ENCODE measurements at places on chromosomes 5 and 9.

- DNase-seq = no peak
These were observed 321.5 kb downstream of the NFIB start for GRCh38 chr9:13992138-13993088.

DNA sequence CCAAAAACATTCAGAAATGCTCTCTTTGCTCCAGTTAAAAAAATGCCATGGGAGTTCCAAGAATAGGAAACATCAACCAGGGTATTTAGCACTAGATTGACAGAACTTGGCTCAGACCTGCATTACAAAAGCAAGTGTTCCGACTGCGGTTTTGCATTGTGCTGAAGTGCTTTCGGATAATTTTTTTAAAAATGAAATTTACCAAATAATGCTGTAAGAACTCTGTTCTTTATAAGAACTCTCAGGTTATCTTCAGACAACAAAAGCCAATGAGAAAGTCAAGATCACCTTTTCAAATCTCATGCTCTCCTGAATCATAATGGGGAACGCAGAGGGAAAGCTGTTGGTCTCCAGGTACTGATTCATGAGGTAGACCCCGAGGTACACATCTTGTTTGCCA is 483 bp upstream of the PLPP6 start:
- DNase-seq = no peak

- DNase-seq = no peak
These were observed 70.6 kb downstream of the ALDH1A1 start for GRCh38 chr9:72882117-72882775.

- no peak for DNase-seq
These were observed 11.1 kb downstream of the SMU1 start for GRCh38 chr9:33065157-33066076.

GRCh38 chr9:86676396-86676795 is 270.9 kb downstream of the GAS1 start:
- DNase-seq = no peak

- no peak for DNase-seq
These were observed 261.9 kb downstream of the PBX3 start for GRCh38 chr9:126009047-126009446.

DNA sequence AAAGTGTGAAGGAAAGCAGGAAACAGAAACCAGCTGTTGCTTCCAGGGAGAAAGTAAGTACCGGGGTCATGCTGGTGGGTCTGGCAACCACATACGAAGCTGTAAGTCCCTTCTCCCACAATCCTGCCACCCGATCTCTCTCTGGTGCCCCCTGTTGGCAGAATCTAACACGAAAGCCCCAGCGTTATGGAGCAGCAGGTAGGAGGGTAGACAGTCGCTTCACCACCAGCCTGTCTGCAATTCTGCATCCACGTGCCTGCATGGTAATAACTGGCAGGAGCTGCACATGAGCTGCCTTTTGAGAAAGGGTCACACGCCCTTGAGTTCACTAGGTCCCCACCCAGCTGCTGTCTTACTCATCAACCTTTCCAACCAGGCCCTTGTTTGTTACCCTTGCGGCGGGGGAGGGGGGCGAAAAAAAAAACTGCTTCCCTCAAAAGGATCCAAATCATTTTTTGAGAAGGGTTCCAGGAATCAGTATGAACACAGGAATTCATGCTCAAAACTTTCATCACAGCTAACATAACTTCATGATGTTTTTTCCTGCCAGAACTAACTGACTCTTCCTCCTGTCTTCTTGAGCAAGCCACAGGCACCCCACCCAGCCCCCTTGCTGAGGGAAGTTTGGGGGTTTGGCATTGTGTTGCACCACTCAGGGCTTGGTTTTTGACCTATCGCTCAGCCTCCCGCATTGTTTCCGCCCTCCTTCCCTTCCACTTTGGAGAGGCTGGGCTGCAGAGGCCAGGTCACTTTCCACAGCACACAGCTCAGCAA is 19.6 kb upstream of the TMEM252 start:
- no peak for DNase-seq

DNA sequence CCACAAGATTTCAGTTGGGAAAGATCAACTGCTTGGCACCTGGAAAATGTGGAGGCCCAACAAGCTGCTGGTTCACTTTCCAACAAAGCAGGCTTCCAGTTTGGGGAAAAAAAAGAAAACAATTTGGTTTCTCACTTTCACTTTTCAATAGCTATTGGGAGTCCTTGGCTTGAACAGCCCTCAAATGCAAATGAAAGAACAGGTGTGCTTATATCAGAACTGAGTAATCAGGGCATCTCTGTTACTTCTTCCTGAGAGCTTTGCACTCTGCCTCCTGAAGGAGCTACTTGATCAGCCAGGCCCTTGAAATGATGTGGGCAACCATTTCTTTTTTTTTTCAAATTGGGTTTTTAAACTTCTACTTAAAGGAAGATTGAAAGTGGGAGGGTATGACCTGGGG is 73.5 kb downstream of the MFAP3 start:
- DNase-seq = no peak

DNA sequence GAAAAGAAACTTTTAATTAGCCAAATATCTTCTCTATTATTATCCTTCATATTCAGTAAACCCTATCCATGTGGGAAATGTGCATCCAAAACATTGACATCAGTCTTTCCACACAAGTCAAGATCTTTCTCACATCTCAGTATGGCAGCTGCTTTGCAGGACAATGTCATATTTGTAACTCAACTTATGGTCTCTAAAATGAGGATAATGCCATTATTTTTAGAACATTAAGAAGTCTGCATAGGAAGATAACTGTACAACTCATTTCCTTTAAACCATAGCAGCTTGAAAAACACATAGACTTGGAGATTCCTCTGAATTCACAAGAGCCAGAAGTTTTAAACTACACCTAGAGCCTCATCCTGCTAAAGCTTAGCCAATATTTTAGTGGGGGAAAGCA is 43.7 kb downstream of the MCTP1 start:
- no peak for DNase-seq

DNA sequence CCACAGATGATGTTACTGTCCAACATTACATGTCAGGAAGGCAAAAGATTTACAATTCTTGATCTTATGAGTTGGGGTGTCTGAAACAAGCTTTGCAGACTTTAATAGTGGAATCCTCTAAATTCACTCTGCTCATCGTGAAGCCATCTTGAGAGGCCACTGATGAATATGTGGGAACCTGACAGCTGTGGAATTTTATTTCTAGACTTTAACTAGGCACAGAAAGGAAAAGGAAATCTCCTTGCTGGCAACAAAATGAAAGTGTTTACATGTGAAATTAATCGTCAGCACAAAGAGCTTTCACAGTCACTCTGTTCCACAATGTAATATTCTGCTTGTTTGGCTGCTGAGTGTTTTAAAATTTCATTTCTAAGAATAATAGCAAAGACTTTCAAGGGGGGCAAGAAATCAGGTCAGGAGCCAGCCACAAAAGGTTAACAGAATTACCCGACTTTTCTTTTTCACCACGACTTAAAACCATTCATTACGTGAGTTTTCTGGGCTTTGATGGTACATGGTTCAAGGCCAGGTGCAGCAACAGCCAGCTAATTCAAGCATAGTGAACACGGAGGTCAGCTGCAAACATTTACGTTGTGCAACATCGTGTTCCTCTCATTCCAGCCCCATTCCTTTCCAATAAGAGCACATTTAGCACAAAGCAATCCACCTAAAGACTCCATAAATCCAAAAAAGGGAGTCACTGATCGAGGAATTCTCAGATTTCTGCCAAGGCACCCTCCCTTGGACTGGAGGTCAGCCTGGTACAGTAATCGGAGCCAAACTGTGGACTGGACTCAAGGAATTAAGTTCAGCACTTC is 14.6 kb downstream of the NREP start:
- no peak for DNase-seq

DNA sequence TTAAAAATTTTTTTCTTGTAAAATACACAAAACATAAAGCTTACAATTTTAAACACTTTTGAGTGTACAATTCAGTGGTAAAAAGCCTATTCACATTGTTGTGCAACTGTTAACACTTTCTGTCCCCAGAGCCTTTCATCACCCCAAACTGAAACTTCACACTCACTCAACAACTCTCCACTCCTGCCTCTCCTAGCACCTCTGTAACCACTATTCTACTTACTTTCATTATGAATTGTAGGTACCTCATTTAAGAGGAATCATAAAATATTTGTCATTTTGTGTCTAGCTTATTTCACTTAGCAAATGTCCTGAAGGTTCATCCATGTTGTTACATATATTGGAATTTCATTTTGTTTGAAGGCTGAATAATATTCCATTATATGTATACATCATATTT is 4.3 kb upstream of the ZNF510 start:
- DNase-seq = no peak

DNA sequence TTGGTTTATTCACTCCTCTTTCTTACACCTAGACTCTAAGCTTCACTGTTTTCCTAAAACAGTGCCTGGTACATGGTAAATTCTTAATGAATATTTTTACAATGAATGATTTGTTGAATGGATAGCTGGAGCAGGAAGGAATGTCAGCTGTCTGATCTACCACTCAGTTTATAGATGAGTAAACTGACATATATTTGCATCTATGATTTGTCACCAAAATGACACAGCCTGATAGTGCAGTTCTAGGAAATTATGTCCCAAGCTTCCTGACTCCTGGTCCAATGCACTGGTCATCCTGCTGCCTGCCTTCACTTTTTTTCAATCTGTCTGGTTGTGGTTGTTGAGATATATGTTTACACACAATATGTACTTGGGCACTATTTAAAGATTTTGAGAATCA is 651.7 kb upstream of the WWC1 start:
- no peak for DNase-seq

GRCh38 chr5:149550594-149551226 is 529 bp downstream of the CSNK1A1 start:
- no peak for DNase-seq

DNA sequence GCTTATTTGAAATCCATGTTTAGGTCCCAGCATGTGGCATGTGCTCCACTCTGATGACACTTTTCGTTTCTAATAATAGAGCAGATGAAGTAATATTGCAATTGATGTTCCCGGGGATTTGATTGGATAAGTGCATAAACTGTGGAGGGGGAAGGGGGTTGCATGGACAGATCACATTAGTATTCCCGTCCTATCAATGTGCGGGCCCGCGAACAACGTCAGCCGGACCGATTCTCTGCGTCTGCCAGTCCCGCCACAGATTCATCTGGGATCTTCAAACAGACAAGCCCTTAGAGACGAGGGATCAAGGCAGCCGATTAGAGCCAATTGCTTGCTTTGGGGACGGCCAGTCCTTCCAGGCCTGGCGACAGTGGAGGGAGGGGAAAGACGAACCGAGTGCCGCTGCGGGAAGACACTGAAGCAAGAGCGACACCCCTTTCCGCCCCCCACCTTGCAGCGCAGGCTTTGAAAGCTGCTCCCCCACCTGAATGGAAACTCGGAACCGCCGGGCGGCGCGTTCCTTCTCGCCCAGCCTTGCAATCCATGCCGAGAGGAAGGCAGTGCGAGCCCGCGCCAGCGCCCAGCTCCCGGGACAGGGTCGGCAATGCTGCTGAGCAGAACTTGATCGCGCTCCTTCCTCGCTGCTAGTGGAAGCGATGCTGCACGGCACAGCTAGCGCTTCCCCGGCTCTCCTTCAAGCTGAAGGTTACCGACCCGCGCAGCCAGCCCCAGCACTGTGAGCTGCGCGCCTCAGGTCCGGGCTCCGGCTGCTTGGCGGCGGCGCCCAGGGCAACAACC is at the start of gene RGS7BP:
TSS of gene RGS7BP (plus strand) at position 247 of the 798 bp plus-strand sequence. CDS start 610 bp downstream, outside the sequence.
- no peak for DNase-seq

DNA sequence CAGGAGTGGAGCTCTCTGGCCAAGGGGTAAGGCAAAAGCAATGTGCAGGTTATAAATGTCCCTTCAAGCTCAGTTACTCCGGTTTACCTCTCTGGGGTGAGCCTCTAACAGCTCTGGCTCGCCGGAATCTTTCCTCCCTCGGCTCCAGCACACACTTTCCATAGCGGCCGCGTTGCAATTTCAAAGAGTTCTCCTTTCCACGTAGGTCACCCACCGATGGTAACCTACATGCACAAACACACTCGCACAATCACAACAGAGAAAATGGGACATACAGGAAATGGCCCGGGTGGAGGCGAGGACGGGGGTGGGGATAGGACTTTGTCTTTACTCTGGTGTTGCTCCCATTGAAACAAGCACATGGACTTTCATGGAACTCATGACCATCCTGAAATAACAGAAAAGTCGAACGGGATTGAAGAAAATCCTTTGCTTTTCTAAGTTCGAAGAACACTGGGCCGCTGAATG is 1.2 kb downstream of the LHFPL2 start:
- DNase-seq = no peak

GRCh38 chr5:158470764-158471534 is 612.0 kb upstream of the CLINT1 start:
- DNase-seq = no peak

DNA sequence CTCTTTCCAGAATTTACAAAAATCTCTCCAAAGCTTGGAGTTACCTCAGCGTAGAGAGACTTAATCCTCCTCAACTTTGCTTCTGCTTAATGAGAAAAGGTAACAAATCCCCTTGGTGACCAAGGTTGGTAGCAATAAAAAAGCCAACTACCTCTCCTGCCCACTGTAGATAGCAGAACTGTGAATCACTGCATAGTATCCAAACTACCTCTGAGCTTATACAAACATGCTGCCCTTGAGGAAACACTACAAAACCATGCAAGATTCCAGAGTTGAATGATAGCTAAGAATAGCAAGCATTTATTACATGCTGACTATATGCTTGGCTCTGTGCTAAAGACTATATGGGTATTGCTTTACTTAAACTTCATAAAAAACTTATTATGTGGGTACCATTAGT is 2.8 kb upstream of the ADAMTS12 start:
- DNase-seq = no peak

GRCh38 chr5:33994845-33995244 is 10.4 kb upstream of the SLC45A2 start:
- DNase-seq = no peak

- no peak for DNase-seq
These were observed 34.5 kb upstream of the SLC46A2 start for GRCh38 chr9:112925058-112925641.

DNA sequence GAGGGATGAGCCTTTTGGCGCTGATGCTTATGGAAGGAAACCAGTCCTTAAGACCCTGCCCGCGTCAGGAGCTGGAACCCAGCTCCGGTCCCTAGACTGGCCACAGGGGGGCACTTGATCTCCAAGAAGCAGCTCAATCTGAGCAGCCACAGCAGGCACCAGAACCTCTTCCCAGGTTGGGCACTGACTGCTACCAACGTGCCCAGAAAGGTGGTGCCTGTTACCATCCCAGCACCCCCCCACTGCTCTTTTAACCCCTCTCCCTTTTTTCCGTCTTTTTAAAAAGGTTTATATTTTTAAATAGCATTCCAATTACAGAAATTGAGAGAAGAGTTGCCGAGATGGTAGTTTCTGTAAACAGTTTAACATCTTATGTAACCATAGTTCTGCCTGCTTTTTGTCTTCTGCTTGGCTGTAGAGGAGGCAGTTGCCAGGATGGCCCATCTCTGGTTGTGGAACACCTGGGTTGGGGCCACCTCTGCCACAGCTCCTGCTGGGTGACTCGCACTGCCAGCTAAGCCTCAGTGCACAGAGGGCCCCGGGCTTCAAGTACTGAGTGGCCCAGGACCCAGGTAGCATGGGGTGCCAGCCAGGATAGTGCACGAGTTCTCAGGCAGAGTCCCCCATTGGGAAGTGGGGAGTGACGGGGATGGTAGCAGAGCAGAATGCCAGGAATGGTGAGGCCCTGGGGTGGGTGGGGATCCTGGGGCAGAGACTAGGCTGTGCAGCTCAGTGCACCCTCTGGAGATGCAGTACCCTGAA is 62.8 kb downstream of the PFDN1 start:
- peak; percentile 3 for DNase-seq

All from activated naive CD4-positive, alpha-beta T cell (primary cell).